AG04450 (cell line): ENCODE measurements at places on chromosomes 11 and 22.

- no peak for DNase-seq
These were observed 21.2 kb downstream of the CLMP start for GRCh38 chr11:123173856-123174186.

GRCh38 chr11:33478111-33478573, 221.0 kb downstream of the HIPK3 start:
- no peak for DNase-seq

GRCh38 chr11:36268337-36268985, 20.8 kb downstream of the COMMD9 start:
- no peak for DNase-seq

DNA sequence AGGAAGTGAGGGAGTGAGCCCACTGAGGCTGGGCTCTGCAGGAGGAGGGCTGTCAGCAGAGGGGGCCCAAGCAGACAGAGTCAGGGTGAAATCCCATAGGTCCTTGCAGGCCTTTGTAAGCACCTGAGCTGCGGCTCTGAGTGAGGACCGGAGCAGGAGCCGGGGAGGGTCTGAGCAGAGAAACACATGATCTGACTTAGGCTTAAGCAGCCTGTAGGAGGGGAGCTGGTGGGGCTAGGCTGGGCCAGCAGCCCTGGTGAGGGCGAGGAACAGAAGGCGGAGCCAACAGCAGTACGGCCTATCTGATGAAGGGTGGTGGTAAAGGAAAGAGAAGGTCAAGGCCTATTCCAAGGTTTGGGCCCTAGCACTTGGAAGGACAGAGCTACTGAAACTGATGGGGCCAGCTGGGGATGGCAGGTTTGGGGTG, 26.9 kb upstream of the CBX7 start:
- DNase-seq, result no peak

DNA sequence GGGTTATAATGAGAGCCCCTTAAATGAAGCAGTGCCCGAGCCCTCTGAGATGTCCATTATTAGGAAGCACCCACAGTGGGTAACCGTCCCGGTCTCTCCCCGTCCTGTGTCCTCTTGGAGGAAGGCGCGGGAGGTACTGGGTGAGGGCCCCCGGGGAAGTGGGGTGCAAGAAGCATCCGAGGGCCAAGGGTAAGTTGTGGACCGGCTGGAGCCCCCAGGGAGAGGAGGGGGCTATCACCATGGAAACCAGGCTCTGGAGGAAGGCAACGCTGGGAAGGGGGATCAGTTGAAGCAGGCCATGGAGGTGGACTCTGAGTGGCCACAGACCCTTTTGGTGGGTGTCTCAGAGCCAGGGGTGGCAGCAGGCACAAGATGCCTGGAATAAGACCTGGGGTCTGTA, 173.6 kb downstream of the ST3GAL4 start:
- DNase-seq, result no peak

GRCh38 chr11:32307913-32308312, 127.4 kb downstream of the WT1 start:
- no peak for DNase-seq

DNA sequence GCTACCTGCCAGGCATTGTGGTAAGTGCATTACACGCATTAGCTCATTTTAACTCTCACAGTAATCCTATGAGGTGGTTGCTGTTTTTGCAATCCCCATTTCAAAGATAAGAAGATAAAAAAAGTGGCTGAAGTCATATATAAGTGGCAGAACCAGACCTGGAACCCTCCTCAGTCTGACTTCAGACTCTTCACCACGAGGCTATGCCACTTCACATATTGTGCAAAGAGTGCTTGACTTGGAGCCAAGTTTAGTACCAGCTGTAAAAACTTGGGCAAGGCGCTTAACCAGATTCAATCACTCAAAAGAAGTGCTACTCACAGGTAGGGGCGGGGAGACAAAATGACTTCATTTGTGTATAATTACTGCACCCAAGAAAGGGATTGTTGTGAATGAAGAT, 15.3 kb downstream of the BPIFC start:
- no peak for DNase-seq
